ENCODE measurements at places on chromosomes 6 and 20. TPM values are rescaled to one million over a fixed set of nuclear protein-coding genes. Genes with fewer than 3 reads are reported as not detected.

- peaks cover 26% of the 10 kb centered on the region for H3K4me1 ChIP-seq
- H3K4me3 ChIP-seq: no peak overlapping the region
These were observed 648 bp upstream of the RBBP8NL start for GRCh38 chr20:62428002-62428372.

- no peak overlapping the region for H3K4me3 ChIP-seq
- H3K27me3 ChIP-seq: no peaks in the 10 kb centered on the region
- H3K27ac ChIP-seq: no peak overlapping the region
- peaks cover 8% of the 10 kb centered on the region for H3K4me1 ChIP-seq
- no peaks in the 10 kb centered on the region for H3K36me3 ChIP-seq
These were observed 234.8 kb upstream of the QKI start for GRCh38 chr6:163179721-163180120.

- H3K27ac ChIP-seq: no peak overlapping the region
- H3K4me3 ChIP-seq: no peak overlapping the region
- no peaks in the 10 kb centered on the region for H3K4me1 ChIP-seq
- H3K27me3 ChIP-seq: no peaks in the 10 kb centered on the region
- no peak for DNase-seq
- no peaks in the 10 kb centered on the region for H3K36me3 ChIP-seq
These were observed 39.3 kb upstream of the SRPK1 start for GRCh38 chr6:35960187-35960586.

DNA sequence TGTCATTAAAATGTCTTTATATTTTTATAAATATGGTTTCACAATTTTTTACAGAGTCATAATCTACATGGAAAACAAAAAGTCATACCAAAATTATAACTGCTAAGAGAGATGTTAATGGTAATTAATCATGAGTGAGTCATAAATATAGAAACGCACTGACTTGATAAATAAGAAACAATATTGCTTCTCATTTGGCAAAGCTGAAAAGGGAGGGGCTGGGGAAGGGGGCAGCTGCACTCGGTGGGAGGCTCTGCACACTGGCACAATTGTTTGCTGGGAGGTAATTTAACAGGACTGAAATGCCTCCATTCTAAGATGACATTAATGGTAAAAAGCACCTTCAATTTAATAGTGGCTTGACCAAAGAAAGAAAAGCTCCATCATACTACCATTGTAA lies 133.3 kb upstream of the AGPAT4 start:
- no peak overlapping the region for H3K4me3 ChIP-seq
- no peak overlapping the region for H3K27ac ChIP-seq
- no peak for DNase-seq
- H3K4me1 ChIP-seq: no peaks in the 10 kb centered on the region
- no peaks in the 10 kb centered on the region for H3K27me3 ChIP-seq

- H3K36me3 ChIP-seq: no peaks in the 10 kb centered on the region
- H3K27me3 ChIP-seq: no peaks in the 10 kb centered on the region
- no peak for DNase-seq
- H3K4me3 ChIP-seq: no peak overlapping the region
- peak overlapping the region; percentile 74 for H3K27ac ChIP-seq
- H3K4me1 ChIP-seq: peaks cover 42% of the 10 kb centered on the region
These were observed 198.1 kb upstream of the SGK1 start for GRCh38 chr6:134515986-134516385.

The COX4I2 gene
- total RNA-seq: not detected

The DEFB124 gene
- total RNA-seq: not detected

Data from body of pancreas (tissue), 4 donors.